ENCODE measurements at places on chromosomes 3 and 15.

DNA sequence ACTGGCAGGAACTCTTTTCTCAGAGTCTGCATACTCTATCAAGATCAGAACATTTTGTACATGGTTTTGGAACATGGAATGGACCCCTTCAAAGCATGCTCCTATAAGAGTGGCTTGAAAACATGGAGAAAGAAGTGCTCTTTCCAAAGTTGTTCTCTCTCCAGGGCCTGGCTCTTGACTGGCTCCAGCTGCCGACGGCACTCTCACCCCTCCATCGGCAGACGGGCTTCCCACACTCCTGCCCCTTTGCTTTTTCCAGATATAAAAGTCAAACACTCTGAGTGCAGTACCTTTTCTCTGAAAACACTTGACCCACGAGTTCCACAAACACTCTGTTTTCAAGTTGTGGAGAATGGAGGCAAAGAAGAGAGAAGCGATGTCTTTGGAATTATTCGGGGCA, 72.5 kb upstream of the ONECUT1 start:
- no peak for DNase-seq

GRCh38 chr3:55562700-55563099, 75.6 kb upstream of the WNT5A start:
- no peak for DNase-seq

- DNase-seq: no peak
Observed at GRCh38 chr3:111603679-111604078, 8.5 kb upstream of the ZBED2 start.

GRCh38 chr3:43892526-43892925, 201.8 kb downstream of the ABHD5 start:
- DNase-seq: no peak

DNA sequence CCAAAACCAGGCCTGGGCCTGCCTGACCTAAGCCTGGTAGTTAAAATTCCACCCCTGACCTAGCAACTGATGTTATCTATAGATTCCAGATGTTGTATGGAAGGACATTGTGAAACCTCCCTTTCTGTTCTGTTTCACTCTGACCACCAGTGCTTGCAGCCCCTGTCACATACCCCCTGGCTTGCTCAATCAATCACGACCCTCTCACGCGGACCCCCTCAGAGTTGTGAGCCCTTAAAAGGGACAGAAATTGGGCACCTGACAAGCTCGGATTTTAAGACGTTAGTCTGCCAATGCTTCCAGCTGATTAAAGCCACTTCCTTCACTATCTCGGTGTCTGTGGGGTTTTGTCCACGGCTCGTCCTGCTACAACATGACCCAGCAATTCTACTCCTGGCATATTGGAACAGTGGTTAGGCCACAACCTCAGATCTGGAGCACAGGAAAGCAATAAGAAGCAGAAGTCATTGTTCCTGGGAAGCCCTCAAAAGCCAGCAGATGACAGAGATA, 36.7 kb upstream of the LHFPL4 start:
- DNase-seq: no peak

DNA sequence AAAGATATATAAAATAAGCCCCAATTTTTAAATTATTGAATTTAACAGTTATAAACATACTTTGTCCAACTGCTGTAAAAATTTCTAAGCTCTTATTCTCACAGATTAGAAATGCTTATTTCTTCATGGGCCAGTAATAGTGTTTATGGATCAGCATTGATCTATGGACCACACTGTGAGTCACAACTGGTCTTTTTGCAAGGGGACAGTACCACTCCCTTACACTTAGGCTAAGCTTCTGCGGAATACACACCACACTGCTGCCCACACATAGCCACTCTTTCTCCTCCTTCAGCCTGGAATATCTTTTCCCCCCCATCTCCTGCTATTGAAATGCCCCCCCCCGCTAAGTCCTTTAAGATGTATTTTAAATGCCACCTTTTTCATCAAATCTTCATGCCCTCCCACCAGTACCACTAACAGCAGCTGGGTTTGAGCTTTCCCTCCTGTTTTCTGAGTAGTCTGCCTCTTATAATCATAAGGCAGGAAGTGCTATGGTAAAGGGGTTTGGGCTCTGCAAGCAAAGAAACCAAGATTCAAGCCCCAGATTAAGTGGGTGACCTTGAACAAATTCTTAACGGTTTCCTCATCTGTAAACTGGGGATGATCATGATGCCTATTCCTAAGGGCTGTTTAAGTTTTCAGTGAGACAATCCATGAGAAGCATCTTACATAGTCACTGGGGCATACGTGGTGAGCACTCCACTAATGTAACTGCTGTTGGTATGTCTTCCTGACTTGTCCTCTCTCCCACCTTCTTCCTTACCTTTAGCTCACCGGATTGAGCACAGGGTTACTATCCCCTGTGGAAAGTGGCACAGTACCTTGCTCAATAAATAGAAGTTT, 69.2 kb downstream of the DCUN1D1 start:
- DNase-seq: no peak

GRCh38 chr3:192906940-192907339, 10.7 kb downstream of the MB21D2 start:
- no peak for DNase-seq

DNA sequence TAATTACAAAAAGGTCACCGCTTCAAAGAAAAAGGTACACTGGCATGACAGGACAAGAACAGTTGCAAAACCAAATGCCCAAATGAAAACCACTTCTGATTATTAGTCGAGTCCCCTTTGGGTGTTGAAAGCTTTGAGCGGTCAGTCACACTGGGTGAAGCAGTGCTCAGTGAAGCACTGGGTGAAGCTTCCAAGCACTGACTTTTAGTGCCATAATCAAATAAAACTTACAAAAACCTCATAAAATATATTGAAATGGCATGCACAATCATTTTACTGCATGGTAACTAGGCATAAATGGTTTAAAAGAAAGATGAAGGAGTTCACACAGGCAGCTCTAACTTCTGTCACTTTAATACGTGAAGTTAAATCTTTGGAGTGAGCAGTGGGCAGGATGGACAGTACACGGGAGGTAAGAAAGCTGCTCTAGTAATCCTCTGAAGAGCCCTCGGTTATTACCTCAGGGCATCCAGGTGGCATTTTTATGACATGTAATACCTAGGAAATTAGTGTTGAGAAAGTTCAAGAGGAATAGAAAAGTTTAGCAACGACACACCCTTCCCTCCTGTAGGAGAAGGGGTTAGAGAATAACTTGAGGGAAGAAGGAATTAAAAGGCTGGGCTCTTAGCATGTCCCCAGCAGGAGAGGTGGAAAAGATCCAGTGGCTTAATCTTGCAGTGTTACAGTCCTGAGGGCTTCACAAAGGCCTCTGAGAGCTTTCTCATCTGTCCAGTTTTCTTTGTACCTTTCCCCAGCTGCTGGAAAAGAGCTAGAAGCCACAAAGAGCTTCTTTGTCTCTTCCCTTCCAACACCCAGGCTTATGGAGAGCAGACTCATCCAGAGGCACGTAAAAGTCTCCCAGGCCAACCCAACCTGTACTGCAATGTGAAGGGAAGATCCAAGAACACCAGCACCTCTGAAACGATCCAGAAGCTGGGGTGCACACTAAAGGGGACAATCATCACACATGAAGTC, 64.9 kb upstream of the MYO5C start:
- DNase-seq: no peak

GRCh38 chr3:144840866-144841265, 869.2 kb downstream of the DIPK2A start:
- no peak for DNase-seq

DNA sequence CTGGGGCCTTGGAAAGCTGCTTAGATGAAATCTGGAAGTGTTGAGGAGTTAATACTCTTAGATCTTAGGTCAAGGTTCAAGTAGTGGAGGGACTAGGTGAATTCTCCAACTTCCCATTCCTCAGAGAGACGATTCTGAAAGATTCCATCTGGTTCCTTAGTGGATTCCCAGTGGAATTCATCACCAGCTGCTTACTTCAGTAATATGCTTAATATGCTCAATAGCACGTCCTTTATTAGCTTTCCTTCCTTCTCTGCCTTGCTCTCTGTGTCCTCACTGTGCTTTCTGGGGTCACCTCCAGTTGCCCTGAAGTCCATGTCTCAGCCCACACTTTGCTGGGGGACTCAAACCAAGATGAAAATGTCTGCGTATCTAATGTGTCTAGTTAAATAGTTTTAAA, 31.0 kb downstream of the CEP63 start:
- no peak for DNase-seq
